ENCODE measurements at places on chromosomes 2 and 18.
A peak's percentile ranks its signal among the peaks of the same experiment; 100 is the strongest.

DNA sequence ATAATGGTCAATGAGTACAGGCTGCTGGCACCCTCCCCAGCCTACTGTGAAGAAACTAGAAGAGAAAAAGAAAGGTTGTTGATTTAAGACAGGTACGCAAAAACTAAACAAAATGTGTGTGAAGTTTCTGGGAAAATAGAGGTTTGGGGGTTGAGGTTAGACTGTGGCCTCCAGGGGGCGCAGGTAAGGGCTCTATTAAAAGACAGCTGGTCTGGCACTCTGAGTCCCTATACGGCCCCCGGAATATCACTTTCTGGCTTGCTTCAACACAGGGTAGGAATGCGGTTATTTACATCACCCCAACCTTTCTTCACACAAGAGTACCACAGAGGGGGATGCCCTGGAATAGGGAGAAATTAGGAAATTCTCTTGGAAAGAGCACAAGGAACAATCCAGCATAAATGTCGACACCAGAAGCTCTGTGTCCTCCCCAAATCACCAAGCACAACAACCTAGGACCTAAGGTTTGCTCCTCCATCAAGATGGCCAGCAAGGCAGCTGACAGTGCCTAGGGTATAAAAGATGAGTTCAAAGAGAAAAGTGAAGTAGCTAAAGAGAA is 480.8 kb upstream of the KLHL29 start:
- peak; percentile 24 for DNase-seq

- DNase-seq, result no peak
Measured at GRCh38 chr2:105732955-105733607, 11.6 kb upstream of the NCK2 start.

DNA sequence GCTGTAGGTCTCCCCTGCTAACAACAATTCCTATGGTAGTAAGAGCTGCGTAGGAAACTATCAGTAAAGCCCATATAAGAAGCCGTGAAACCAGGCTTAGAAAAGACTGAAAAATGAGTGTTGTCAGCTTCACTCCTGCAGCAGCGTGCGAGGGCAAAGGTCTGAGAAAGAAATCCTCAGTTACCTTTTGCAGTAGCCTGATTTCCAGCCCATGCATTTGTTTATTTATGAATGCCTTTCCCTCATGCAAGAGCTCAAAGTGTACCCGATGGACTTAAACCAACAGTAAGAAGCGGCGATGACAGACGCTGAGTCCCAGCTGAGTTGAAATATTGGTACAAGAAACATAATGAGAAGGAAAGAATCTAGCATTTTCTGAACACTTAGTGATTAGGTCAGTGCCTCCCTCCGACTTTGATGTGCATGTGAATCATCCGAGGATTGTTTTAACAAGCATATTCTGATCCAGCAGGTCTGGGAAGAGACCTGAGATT is 15.0 kb upstream of the POLI start:
- no peak for DNase-seq

DNA sequence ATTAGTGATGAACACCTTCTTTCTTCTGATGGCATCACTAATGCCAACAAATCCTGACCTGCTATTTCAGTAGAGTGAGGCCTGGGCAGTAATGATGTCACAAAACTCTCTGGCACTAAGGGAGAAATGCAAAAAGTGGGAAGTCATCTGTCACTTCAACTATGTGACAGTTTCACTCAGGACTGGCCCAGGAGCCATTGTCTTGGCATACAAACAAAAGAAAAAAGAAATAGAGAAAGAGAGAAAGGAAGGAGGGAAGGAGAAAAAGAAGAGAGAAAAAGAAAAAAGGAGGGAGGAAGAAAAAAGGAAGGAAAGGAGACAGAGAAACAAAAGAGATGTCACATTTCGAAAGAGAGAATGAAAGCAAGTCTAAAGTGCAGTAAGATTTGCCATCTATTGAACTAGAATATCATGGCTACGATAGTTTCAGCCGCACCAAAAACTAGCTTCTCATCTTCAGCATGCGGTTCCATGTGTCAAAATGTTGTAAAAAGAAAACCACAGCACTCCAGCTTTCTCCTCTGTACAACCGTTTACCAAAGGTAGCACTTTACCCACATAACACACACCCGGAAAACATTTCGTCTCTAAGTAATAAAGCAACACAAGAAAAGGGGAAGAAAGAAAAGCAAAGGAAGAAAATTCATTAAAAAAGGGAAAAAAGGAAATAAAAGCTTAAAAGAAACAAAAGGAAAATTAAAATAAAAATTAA is 50.1 kb downstream of the CD226 start:
- DNase-seq, result peak; percentile 64

GRCh38 chr2:158796652-158797051 is 1.5 kb downstream of the DAPL1 start:
- DNase-seq, result no peak

GRCh38 chr2:46387886-46388515 is 90.8 kb downstream of the EPAS1 start:
- DNase-seq, result no peak

GRCh38 chr2:43024515-43025011 is 201.8 kb downstream of the ZFP36L2 start:
- peak; percentile 49 for DNase-seq

DNA sequence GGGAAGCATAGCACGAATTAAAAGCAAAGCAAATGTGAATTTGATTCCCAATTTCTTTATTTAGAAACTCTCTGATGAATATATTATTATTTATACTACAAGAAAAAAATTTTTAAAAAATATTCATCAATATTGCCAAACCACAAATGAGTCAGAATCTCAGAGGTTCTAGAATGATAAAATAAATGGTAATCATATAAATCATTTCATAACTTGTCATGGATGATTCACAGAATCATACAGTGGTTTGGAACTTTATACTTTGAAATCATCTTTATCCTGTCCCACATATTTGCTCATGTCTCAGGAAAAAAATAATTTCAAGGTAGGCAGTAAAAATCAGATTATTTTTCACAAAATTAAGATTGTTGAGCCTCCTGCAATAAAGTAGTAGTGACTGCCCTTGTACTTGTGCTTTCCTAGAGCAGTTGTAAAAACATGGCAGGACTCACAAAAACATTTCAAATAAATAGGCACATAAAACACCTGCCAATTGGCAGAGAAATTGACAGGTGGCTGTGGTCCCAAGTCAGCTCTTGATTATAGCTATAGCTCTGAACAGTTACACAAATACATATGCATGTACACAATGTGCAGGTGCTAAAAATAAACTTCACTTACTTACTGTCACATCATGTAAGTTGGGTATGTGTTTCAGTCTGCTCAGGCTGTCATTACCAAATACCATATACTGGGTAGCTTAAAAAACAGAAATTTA is 273.9 kb upstream of the SESTD1 start:
- no peak for DNase-seq

- DNase-seq, result no peak
Measured at GRCh38 chr2:241149675-241149924, 328 bp upstream of the PASK start.

DNA sequence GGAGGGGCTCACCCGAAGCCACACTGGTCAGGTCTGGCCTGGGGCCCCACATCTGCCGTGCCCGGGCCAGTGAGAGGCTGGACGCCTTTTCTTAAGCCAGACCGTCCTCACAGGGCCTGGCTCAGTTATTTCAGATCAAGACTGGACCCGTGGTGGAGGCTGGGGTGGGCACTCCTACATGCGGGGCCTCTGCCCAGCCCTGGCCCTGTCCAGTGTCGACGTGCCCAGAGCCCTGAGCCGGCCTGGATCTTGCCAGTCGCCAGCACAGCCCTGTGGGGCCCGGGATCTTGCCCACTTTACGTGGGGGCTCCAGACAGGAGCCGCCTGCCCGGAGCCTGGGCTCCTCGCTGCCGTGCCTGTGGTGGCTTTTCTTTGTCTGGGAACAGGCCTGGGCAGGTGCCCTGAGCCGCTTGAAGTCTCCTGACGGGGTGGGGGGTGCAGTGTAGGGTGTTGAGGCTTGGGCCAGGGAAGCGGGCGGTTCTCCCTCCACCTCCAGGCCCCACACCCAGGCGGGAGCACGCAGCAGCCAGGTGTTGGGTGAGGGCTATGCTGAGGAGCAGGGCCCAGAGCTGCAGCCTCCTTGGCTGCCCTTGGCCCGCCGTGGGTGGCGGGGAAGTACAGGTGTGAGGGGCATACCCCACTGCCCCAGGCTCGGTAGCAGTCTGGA is 6.0 kb downstream of the GPC1 start:
- no peak for DNase-seq

- DNase-seq, result no peak
Measured at GRCh38 chr18:22558945-22559385, 141.2 kb upstream of the CTAGE1 start.

DNA sequence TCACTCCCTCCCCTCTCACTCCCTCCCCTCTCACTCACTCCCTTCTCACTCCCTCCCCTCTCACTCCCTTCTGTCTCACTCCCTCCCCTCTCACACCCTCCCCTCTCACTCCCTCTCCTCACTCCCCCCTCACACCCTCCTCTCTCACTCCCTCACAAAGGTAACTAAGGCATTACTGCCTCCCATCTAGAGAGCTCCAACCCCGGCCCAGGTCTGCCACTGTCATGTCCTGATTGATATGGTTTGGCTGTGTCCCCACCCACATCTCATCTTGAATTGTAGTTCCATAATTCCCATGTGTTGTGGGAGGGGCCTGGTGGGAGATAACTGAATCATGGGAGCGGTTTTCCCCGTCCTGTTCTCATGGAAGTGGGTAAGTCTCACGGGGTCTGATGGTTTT is 359.9 kb upstream of the MYT1L start:
- DNase-seq, result no peak

GRCh38 chr2:61814539-61815160 is 39.2 kb downstream of the FAM161A start:
- no peak for DNase-seq

- DNase-seq, result no peak
Measured at GRCh38 chr18:37440206-37440605, 125.4 kb downstream of the CELF4 start.

DNA sequence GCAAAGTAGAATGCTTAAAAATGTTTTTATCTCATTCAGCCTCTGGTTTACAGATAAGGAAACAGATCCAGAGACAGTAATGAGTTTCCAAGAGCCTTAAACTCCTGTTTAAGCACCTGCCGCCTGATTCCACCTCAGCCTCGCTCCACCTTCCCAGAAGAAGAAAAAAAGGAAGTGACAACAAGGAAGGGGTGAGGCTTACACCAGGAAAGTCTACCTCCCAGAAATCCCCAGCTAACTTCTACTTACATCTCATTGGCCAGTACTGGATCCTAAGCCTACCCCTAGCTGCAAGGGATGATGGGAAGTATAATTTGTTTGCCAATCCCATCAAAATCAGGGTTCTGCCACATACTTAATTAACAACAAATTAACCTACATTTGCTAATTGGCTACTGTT is 15.3 kb upstream of the ARID5A start:
- DNase-seq, result no peak

DNA sequence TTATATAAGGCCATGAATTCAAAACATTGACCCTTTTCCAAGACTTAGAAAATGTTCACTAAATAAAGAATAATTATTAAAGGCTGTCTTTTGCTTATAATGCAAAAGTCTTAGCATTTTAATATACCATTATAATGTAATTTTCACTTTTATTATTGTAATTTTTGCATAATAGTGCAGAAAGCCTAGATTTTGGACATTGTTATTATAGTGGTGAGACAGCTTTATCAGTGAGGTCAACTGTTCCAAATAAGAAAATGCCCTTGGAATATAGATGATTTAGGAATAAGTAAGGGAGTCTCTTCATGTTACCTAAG is 56.6 kb downstream of the ATIC start:
- DNase-seq, result no peak

DNA sequence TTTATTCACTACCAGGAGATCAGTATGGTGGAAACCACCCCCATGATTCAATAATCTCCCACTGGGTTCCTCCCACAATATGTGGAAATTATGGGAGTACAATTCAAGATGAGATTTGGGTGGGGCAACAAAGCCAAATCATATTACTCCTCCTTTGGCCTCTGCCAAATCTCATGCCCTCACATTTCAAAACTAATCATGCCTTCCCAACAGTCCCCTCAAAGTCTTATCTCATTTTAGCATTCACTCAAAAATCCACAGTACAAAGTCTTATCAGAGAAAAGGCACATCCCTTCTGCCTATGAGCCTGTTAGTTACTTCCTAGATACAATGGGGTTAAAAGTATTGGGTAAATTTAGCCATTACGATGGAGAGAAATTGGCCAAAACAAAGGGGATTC is 989.5 kb upstream of the CNTNAP5 start:
- no peak for DNase-seq

DNA sequence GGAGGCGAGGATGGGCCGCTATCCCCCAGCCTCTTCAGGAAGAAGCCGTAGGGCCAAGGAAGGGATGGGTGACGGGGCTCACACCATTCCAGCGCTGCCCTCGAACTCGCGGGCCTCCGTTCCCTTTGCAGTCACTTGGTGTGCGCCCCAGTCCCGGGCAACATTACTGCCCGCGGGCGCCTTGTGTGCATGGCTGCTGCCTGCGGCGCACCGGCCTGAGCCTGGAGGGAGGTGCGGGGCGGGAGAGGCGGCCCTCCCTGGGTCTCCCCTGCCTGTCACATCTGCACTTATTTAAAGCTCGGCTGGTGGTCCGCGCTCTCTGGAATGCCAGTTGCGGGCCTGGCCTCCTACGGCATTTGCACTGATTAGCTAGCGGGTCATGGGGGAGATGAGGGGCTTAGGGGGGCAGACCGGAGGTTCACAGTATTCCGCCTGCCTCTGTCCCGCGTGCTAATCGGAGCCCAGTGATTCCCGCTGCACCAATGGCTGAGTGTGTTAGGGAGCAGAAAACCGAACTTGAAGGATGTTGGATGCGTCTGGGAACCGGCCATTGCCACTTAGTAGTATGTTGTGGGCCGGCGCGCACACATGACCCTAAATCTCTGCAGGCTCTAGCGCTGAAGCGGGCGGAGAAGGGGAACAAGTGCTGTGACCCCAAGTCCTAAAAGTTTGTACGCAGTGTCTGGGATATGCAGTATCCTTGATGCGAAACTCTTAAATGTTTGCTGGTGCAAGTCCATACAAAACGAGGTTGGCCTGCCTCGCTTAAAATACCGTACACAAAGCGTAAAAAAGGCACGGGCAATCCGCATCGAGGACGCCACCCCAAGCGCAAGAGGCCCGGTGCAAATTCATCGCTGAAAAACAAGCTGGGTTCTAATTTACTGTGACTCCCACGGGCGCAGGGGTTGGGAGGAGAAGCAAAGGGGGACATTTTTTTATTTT is 161.2 kb upstream of the SIX2 start:
- DNase-seq, result no peak

- DNase-seq, result no peak
Measured at GRCh38 chr18:24611075-24611474, 150.6 kb downstream of the HRH4 start.

- no peak for DNase-seq
Measured at GRCh38 chr2:199543606-199544172, 86.0 kb upstream of the SATB2 start.

DNA sequence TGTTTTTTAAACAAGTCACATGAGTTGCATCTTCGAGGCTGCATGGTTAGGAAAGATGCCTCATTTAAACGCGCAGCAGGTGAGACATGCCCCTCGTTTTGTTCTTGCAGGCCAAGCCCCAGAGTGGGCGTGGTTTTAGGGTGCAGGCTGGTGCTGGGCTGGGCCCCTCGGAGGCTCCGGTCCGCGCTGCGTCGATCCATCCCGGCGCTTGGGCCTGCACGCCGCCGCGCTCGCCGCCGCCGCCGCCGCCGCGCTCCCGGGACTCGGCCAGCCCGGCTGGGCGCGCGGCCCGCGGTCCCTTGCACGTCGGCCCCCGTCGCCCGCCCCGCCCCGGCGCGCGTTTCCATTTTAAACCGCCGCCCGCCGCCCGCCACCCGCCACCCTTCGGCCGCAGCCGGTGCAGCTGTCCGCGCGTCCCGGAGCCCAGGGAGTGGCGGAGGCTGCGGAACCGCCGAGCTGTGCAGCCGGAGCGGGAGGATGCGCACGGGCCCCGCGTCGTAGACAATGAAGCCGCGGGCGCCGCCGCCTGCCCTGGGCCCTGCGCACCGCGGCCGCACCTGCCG is 175.5 kb downstream of the AGAP1 start:
- peak; percentile 41 for DNase-seq
